ENCODE measurements at places on chromosomes 7 and 10.

- DNase-seq, result no peak
Measured at GRCh38 chr10:78831461-78831860, 237.3 kb upstream of the ZMIZ1 start.

DNA sequence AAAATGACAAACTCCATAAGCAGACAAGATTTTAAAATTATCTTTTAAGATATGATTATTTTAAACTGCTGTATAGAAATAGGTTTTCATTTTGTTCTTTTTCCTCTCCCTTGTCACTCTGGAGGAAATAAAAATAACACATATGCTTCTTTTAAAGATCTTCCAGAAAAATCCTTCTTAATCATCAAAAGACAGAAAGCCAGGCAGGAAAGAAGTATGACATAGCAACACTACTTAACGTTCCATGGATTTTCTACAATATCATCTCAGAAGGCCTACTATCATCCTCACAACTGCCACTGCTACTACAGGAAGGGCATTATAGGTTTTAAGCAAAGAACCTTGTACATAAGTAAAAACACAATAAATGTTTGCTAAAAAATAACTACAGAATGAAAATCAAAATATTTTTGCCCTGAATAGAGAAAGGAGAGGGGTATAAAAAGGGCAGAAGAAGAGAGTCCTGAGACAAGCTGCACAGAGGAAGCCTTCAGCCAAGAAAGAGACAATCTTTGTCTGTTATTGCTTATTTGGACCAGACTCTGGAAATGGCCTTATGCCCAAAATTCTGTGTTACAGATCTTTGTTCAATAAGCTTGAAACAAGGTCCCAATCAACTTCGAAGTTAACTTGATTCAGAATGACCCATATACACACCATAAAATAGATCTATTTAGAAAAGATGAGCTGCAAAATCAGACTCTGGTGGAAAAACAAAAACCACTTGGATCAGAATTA is 67.8 kb downstream of the ABI1 start:
- DNase-seq, result no peak

GRCh38 chr7:24024276-24025068 is 259.5 kb upstream of the NPY start:
- DNase-seq, result no peak

- no peak for DNase-seq
Measured at GRCh38 chr10:62562795-62563194, 188.6 kb downstream of the ZNF365 start.

DNA sequence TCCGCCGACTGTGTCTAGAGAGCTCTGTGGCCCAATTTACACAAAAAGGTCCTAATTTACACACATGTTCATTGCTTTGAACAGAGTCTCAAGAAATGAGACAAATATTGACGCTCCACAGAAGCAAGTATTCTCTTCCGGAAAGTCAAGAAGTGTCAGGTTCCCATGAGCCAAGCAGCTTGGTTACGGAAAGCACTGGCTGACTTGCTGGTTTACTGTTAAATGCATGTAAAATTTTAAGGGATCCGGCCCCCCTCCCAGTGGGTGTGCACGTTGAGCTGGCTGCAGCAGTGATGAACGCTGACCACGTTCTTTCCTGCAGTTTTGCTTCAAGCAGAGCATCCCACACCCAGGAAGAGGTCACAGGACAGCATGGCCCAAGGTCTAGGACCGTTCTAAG is 76.8 kb downstream of the DIP2C start:
- DNase-seq, result no peak

DNA sequence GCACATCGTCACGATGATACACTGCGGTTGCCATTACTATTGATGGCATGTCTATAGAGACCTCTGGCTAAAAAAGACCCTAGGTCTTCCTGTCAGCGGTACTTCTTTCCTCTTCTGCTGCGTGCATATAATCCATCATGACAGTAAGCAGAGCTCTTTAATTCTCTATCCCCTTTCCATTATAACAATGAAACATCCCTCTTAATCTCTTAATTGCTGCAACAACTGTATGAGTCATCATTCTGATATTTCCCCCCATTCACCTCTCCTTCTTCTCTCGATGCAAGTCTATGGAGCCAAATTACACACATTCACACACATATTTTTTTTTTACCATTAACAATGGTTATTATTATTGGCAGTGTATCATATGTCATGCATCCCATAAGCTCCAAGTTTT is 45.2 kb upstream of the AKR1E2 start:
- no peak for DNase-seq

GRCh38 chr7:38796626-38797501 is 112.1 kb downstream of the VPS41 start:
- DNase-seq, result peak; percentile 30

DNA sequence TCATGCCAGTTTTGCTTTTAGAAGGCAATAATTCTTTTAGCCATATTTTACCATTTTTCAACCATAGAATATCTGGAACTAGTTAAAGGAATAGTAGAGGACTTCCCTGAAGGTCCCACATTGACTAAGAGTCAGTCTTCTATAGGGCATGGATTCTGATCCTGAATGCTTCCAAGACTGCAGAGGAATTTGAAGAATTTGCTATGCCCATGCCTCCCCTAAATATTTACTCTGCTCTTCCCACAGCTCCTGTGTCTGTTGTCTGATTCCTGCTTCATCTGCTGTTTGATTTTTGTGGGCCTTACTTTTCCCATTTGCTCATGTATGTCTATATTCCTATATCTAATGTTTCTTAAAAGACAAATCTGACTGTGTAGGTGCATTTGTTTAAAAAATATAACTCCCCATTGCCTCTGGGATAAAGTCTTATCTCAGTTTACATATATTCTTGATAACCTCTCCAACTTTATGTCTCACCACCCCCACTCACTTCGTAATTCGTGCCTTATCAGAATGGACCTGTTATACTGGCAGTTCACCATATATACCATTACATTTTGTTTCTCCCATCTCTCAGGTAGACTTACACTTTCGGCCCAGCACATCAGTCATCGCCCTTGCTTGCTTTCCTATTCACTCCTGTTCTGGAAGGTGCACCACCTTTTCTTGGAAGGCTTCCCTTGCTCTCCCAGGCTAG is 33.9 kb downstream of the LRRC4 start:
- no peak for DNase-seq
